HT-29 (cell line): ENCODE measurements at places on chromosomes 5 and 9. TPM values are rescaled to one million over a fixed set of nuclear protein-coding genes. Genes with fewer than 3 reads are reported as not detected.

The GFRA3 gene
- total RNA-seq = not detected in 2 replicates

The SHC3 gene
- total RNA-seq = 0.18 and 0.23 TPM in 2 replicates

The LECT2 gene
- total RNA-seq = not detected in 2 replicates

The FCHO2 gene
- total RNA-seq = 3.7 and 10.2 TPM in 2 replicates

The PCA3 gene
- not detected in 2 replicates for total RNA-seq

The PCDHB16 gene
- 0.05 and 0.69 TPM in 2 replicates for total RNA-seq

The FRMD3 gene
- 0.03 and 0.13 TPM in 2 replicates for total RNA-seq

The PCDHGC4 gene
- total RNA-seq = 1.7 TPM in 1 of 2 replicates, not detected in the other

The THBS4 gene
- total RNA-seq = 0.18 TPM in 1 of 2 replicates, not detected in the other

The SPAG8 gene
- total RNA-seq = 0.78 and 1.9 TPM in 2 replicates

The SFXN1 gene
- 97.9 and 137 TPM in 2 replicates for total RNA-seq

The UNC5A gene
- 0.28 and 0.60 TPM in 2 replicates for total RNA-seq

The IFNB1 gene
- total RNA-seq = not detected in 2 replicates

The ANKDD1B gene
- 0.44 and 2.7 TPM in 2 replicates for total RNA-seq

The SOHLH1 gene
- not detected in 2 replicates for total RNA-seq

The RNF180 gene
- total RNA-seq = not detected in 2 replicates

The PRDM9 gene
- not detected in 2 replicates for total RNA-seq

The SIT1 gene
- total RNA-seq = not detected in 2 replicates

The OR1Q1 gene
- total RNA-seq = not detected in 2 replicates

The GARIN3 gene
- total RNA-seq = not detected in 2 replicates

The CFAP157 gene
- total RNA-seq = 0.26 and 0.28 TPM in 2 replicates

The CCL21 gene
- not detected in 2 replicates for total RNA-seq

The SLC23A1 gene
- total RNA-seq = 0.39 and 0.74 TPM in 2 replicates

The COQ4 gene
- 71.3 and 76.1 TPM in 2 replicates for total RNA-seq

The TUT7 gene
- total RNA-seq = 10.2 and 11.1 TPM in 2 replicates

The TNFSF8 gene
- total RNA-seq = not detected in 2 replicates

The HRH2 gene
- not detected in 2 replicates for total RNA-seq

The WHRN gene
- 0.61 and 0.78 TPM in 2 replicates for total RNA-seq

The SPOCK1 gene
- not detected in 2 replicates for total RNA-seq

The C9orf50 gene
- not detected in 2 replicates for total RNA-seq

The PRR7 gene
- total RNA-seq = 69.3 and 86.7 TPM in 2 replicates

The EDIL3 gene
- not detected in 2 replicates for total RNA-seq

The ENTREP1 gene
- total RNA-seq = not detected in 2 replicates
